ENCODE measurements at places on chromosomes 7 and 10.

- H3K27me3 ChIP-seq, result no peaks in the 10 kb centered on the region
- DNase-seq, result no peak
- H3K4me1 ChIP-seq, result no peaks in the 10 kb centered on the region
- no peak overlapping the region for H3K27ac ChIP-seq
- no peaks in the 10 kb centered on the region for H3K36me3 ChIP-seq
- H3K4me3 ChIP-seq, result no peak overlapping the region
These were observed 391.4 kb upstream of the ETV1 start for GRCh38 chr7:14380881-14381280.

- no peaks in the 10 kb centered on the region for H3K36me3 ChIP-seq
- H3K4me1 ChIP-seq, result no peaks in the 10 kb centered on the region
- H3K27ac ChIP-seq, result no peak overlapping the region
These were observed 7.6 kb upstream of the BAG3 start for GRCh38 chr10:119643306-119644204.

- H3K36me3 ChIP-seq, result no peaks in the 10 kb centered on the region
- H3K4me3 ChIP-seq, result no peak overlapping the region
- no peaks in the 10 kb centered on the region for H3K27me3 ChIP-seq
- H3K27ac ChIP-seq, result no peak overlapping the region
These were observed 31.8 kb upstream of the RET start for GRCh38 chr10:43044961-43045621.

- H3K36me3 ChIP-seq, result peaks cover 65% of the 10 kb centered on the region
- no peak overlapping the region for H3K27ac ChIP-seq
- DNase-seq, result no peak
- H3K4me3 ChIP-seq, result no peak overlapping the region
- no peaks in the 10 kb centered on the region for H3K4me1 ChIP-seq
These were observed 30.7 kb downstream of the NUDT5 start for GRCh38 chr10:12165036-12165435.

GRCh38 chr10:122286867-122287266, 15.8 kb downstream of the BTBD16 start:
- no peaks in the 10 kb centered on the region for H3K27me3 ChIP-seq
- no peak for DNase-seq
- no peak overlapping the region for H3K27ac ChIP-seq
- H3K4me3 ChIP-seq, result no peak overlapping the region
- no peaks in the 10 kb centered on the region for H3K4me1 ChIP-seq

Data from right atrium auricular region (tissue), 2 donors.